ENCODE measurements at places on chromosomes 5 and 9. TPM values are rescaled to one million over a fixed set of nuclear protein-coding genes. Genes with fewer than 3 reads are reported as not detected.
A peak's percentile ranks its signal among the peaks of the same experiment; 100 is the strongest.

- DNase-seq, result no peak
Measured at GRCh38 chr5:132814503-132815294, 1.6 kb downstream of the SOWAHA start.

- DNase-seq, result no peak
Measured at GRCh38 chr5:168899264-168899663, 320.1 kb upstream of the PANK3 start.

- DNase-seq, result no peak
Measured at GRCh38 chr9:94014066-94014654, 59.0 kb upstream of the BARX1 start.

Gene ST6GALNAC4
- polyA plus RNA-seq, result 67.3 TPM

Gene ARSI
- 2.5 TPM for polyA plus RNA-seq

DNA sequence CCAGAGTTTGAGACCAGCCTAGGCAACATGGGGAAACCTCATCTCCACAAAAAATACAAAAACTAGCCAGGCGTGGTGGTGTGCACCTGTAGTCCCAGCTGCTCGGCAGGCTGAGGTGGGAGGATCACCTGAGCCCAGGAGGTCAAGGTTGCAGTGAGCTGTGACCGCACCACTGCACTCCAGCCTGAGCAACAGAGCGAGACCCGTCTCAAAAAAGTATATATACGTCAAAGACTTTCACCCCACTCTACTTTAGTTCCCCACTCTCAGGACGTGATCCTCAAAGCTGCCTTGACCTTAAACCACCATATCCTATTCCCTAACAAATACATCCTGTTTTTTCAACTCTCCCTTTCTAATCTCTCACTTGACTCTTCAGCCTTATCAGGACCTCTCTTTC is 41.0 kb downstream of the PCDHGC5 start:
- no peak for DNase-seq

DNA sequence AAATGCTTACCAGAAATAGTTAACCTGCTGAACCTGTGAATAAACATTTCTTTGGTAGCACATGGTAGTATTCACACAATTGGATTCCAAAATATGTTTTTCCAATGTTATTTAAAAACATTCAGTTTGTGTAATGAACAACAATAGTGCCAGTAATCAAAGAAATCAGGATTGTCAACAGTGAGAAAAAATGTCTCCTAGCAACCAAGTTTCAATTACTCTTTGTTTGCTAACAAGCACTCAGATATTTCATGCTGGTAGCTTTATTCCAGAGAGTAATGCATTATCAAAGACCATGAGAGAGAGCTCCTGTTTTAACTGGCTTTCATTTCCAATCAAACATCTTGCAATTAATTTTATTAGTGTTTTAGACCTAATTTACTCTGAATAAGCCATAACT is 768.1 kb upstream of the GRAMD2B start:
- no peak for DNase-seq

Gene FABP6
- 6.0 TPM for polyA plus RNA-seq

DNA sequence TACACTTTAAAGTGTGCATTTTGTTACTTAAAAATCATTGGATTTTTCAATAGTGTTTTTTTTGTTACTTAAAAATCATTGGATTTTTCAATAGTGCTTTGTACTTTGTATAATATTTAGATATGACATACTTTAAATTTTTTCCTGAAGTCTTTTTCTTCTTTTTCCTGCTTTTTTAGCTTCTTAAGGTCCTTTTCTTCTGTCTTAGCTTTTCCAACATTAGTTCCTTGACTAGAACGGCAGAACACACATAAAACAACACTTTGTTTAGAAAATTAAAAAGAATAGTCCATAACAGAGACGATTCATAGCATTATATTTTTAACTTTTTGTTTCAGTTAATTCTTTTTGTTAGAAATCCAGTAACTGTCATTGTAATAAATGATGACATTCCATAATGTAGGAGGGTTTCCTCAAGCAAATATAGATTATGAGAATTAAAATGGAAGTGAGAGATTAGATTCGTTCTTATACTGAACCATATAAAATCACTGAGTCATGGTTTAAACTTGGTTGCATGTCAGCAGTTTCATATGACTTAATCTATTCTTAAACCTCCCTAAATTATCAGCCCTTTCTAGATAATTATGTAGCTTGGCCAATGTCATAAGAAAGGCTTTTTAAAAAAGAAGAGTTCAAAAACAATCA is 45.3 kb upstream of the RICTOR start:
- no peak for DNase-seq

- no peak for DNase-seq
Measured at GRCh38 chr5:178469975-178470759, 120.0 kb downstream of the COL23A1 start.

GRCh38 chr5:10593531-10594181 is 29.8 kb downstream of the ANKRD33B start:
- DNase-seq, result no peak

DNA sequence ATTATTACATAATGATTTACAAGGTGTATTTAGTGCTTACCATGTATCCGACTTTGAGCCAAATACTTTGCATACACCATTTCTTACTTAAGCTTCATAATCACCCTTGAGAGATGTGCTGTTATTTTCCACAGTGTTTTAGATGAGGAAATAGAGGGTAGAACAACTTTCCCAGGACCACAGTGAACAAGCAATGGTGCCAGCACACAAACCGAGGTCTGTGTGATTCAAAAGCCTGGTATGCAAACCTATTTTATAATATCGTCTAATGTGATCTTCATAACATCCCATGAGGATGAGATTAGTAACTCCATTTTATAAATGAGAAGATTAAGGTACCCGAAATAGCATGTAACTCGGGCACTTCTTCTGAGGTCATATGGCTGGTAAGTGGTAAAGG is 294.7 kb downstream of the NSG2 start:
- DNase-seq, result no peak

DNA sequence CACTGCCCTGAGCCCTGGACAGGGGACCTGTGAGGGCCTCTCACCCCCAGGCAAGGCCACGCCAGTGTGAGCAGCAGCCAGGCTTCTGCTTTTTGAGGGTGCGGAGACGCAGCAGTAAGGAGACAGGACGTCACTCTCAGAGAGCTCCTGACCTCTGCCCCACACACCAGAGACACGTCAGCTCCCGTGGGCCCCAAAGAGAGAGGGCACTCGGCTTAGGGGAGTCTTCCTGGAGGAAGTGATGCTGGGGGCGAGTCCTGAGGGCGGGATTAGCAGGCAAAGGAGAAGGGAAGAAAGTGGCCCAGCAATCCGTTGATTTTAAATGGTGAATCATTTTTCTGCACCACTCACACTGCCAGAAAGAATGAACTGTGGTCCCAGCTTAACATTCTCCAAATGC is 24.0 kb upstream of the SLC9A3 start:
- no peak for DNase-seq

DNA sequence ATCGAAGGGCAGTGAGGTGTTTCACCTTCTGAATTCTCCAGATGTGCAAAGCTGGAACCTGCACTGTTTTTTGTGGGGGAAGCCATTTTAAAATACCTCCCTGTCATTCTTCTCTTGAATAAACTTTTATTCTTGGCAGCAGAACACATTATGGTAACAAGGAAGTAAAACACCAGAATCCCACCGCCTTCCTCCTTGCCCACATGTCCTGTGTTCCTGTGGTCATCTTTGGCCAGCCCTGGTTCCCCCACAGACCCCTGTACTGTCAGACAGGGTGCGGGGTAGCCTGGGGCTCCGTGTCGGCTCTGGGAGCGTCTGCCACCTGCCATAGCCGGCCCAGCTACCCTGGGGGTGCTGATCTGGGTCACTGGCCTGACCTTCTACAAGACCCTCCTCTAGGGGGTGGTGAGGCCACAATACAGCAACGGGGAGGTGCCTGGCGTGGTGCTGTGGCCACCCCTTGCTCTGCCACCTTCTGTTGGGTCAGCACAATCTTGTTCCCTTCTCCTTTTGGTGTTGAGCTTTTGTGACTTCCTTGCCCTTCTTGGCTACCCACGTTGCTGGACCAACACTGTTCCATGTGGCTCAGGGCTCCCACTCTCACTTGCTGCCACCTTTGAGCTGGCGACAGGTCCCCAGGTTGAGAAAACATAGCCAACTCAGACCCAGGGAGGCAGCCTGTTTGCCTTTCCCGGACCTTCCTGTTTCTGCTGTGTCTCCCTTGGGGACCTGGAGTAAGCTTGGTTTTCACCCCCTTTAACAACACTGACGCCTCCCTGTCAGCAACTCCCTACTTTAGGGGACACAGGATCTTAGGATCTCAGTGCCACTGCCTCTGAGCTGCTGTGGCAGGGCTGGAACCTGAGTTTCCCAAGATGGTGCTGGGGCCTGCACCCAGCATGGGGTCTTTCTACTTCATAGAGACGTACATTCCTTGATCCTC is 4.8 kb downstream of the WNK2 start:
- DNase-seq, result no peak

Gene ARID3C
- not detected for polyA plus RNA-seq

Gene PCDHGA3
- polyA plus RNA-seq, result 0.45 TPM

- DNase-seq, result no peak
Measured at GRCh38 chr9:74493512-74493911, 3.6 kb upstream of the RORB start.

GRCh38 chr5:18754201-18754600 is 1119.9 kb downstream of the TAF11L14 start:
- no peak for DNase-seq

DNA sequence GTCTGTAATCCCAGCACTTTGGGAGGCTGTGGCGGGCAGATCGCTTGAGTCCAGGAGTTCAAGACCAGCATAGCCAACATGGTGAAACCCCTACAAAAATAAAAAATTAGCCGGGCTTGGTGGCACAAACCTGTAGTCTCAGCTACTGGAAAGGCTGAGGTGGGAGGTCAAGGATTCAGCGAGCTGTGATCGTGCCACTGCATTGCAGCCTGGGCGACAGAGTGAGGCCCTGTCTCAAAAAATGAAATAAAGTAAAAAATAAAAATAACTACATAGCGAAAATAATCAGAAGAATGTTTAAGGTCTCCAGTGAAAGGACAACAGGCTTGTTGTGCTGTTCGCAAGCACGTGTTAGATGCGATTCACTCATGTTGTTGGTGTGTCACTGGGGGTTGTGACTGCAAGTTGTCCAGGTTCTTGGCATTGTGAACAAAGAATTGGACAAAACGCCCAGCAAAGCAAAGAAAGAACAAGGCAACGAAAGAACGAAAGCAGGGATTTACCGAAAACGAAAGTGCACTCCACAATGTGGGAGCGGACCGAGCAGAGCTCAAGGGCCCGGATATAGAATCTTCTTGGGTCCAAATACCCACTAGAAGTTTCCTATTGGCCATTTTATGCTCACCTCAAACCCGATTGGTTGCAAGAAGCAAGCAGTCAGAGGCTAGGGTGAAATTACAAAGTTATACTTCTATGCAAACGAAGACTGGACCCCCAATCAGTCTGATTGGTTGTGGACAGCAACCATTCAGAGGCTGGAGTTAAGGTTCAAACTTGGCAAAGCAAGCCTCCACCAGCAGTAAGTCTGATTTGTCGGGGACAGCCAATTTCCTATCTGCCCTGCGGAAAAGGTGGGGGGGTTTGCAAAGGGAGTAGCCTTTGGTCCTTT is 844 bp upstream of the MCCC2 start:
- no peak for DNase-seq

DNA sequence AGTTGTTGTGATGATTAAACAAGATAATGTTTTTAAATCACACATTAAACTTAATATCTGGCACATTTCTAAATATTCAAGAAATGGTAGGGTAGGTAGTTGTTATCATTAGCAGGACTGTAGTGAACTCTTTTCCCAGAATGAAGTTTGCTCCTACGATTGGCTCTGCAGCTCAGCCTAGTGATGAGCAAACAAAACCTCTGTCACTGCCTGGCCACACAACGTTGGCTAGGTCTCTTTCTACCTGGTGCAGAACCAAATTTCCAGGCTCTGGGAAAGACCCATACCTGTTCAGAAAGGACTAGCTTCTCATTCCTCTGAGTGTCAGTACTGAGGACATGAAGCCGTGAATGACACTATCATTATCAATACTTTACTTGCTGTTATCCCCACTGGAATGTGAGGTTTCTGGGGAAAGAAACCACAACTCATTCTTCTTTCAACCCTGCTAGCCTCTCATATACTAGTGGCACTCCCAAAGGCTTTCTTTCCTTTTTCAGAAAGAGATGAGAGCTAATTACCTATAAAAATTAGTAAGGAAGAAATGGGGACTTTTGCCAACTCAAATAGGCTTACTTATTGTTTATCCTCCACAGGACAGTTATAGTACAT is 219.3 kb upstream of the TRIM32 start:
- DNase-seq, result no peak

Gene WDR38
- polyA plus RNA-seq, result 6.0 TPM

Gene MAML1
- 6.7 TPM for polyA plus RNA-seq

GRCh38 chr5:142872795-142873194 is 102.6 kb downstream of the ARHGAP26 start:
- no peak for DNase-seq

DNA sequence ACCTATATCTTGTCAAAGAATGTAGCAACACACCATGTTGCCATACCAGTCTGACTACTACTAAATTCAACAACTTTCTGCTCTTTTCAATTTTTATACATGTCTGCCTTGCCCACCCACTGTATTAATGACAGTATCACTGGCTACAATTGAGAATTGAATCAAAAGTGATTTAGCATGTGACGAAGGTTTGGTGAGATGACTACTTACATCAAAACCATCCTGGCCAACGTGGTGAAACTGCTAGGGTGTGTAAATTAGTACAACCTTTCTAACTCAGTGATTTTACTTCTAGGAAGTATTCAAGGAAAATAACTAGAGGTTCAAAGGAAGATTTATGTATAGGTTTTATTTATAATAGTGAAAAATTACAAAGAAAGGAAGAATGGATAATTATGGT is 109.8 kb downstream of the UNC13B start:
- DNase-seq, result no peak

Gene ENHO
- polyA plus RNA-seq, result 1.4 TPM

Gene DDX4
- 0.03 TPM for polyA plus RNA-seq

Gene ANKRD55
- 0.06 TPM for polyA plus RNA-seq

DNA sequence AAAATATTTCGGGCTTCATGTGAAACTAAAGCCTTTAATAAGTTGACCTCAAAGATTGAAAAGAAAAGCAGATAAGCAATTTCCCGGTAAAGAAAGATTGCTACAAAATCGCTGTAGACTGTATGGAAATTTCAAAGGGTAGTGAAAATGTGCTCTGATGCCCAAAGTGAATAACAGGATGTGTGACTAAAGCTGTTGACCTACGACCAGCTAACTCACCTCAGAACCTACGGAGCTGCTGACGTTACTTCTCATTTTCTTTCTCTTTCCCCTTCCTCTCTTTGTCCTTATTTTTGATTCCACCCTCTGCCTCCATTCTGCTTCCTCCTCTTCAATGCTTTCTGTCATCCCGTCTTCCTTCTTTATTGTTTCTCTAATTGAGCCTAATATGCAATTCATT is 103.2 kb downstream of the PDE4D start:
- no peak for DNase-seq

Gene PLPP7
- polyA plus RNA-seq, result 0.79 TPM

Gene DPYSL3
- polyA plus RNA-seq, result 13.8 TPM

Gene QRFP
- 0.16 TPM for polyA plus RNA-seq

GRCh38 chr5:103347716-103348423 is 89.3 kb downstream of the MACIR start:
- DNase-seq, result no peak

Gene SAXO1
- polyA plus RNA-seq, result 0.02 TPM

- peak; percentile 73 for DNase-seq
Measured at GRCh38 chr9:69054989-69055388, 19.4 kb downstream of the FXN start.

Gene ARHGEF37
- polyA plus RNA-seq, result 2.8 TPM

Gene HARS2
- 18.8 TPM for polyA plus RNA-seq

GRCh38 chr9:88230612-88231011 is 92.3 kb upstream of the SPATA31C2 start:
- no peak for DNase-seq

GRCh38 chr5:8813180-8813579 is 732.7 kb downstream of the SEMA5A start:
- no peak for DNase-seq

GRCh38 chr5:177447066-177447610 is 524 bp downstream of the PRR7 start:
- peak; percentile 68 for DNase-seq

Gene MSX2
- 0.39 TPM for polyA plus RNA-seq
